ENCODE measurements at places on chromosomes 3 and 15.

DNA sequence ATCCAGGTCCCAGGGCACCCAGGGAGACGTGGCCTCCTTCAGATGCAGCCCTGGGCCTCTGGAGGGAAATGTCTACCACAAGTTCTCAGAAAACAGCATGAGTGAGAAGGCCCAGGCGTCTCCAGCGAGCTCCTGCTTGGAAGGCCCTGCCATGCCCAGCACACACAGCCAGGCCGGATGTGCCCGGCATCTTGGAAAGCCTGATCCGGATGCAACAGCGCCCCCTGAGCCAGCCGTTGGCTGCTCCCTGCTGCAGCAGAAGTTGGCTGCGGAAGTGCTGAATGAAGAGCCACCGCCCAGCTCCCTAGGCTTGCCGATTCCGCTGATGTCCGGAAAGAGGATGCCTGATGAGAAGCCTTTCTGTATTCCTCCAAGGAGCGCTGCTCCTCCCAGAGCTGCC, 856 bp downstream of the NPAP1 start:
- ATAC-seq = no peak

DNA sequence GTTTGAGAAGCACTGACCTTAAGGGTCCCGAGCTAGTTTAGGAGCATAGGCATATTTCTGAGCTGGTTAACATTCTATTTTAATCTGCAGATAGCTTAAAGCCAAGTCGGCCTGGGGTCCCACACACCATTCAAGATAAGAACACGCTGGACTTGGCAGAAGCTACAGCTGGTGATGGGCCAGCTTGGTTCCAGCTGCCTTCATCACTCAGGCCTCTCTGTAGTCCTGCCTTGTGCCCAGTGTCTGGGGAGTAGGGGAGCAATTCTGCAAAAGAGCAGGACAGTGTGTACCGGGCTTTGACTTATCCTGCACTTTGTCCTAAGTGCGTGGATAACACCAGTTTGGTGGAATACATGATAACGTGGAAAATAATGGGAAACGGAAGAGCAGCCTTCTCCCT, 164.5 kb downstream of the MEGF11 start:
- no peak for ATAC-seq

DNA sequence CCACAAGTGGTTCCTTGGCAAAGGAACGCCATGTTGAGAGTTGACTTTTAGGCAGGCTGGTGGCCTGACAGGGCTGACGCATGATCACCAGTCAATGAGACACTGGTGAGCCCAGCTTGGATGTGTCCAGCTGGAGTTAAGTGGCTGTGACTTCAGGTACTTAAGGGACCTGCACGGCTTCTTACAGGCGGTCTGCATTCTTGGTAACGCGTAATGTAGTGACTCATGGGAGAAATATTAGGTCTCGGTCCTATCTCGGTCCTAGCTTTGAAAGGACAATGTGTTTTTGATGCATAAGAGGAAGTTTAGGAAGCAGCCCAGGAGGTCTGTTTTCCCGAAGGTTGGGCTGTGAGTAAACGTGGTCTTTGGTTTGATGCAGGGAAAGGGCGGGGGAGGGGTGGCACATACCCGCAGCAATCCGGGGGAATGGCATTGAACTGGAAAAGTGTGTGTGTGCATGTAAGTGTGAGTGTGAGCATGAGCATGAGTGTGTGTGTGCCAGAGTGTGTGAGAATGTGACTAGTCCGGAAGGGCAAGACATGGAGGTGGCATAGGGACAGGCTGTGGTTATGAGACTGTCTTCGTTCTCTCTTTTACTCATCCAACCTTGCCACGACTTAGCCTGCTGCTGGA, 55.3 kb downstream of the FAM43A start:
- peak; percentile 56 for ATAC-seq

DNA sequence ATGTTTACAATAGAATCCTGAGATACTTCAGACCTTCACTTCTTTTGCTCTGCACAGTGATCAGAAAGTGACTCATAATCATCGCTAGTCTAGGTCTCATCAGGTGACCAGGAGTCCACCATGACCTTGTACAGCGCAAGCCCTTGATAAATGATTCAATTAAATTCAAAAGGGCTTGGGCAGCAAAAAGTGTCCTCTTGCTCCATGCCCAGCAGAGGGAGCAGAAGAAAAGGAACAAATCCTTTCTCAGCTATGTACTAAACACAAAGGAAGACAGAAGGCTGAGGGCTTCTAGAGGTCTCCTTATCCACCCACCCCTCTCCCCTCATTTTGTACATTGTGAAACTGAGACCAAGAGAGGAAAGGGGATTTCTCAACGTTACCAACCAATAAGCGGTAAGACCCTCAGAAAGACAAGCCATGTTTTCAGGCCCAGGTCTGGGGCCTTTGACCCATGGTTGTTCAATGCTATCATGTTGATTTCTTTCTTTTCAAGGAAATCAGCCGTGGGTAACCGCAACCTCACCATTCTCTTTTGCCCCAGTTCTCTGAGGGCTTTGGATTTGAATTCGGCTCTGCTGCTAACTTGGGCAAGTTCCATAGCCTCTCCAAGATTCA, 74.8 kb downstream of the AQP9 start:
- ATAC-seq = peak; percentile 74

DNA sequence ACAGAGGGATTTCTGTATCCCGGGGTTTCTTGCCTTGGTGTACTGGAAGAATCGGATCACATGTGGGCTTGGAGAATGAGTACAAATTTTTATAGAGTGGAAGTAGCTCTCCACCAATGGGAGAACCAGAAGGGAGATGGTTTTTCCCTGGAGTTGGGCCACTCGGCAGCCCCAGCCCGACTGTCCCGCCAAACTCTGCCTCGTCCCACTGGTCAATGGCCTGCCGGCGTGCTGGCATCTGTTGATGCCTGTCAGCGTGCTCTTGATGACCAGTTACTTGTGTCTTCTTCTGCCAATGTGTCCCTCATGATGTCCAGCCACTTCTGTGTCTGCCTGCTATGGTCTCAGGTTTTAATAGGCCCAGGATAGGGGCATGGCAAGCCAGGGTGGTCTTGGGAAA, 100.5 kb downstream of the CFAP44 start:
- no peak for ATAC-seq

- ATAC-seq = no peak
These were observed 282.6 kb downstream of the FOXP1 start for GRCh38 chr3:71300951-71301393.

- ATAC-seq = no peak
These were observed 10.6 kb downstream of the TP63 start for GRCh38 chr3:189641776-189642175.

DNA sequence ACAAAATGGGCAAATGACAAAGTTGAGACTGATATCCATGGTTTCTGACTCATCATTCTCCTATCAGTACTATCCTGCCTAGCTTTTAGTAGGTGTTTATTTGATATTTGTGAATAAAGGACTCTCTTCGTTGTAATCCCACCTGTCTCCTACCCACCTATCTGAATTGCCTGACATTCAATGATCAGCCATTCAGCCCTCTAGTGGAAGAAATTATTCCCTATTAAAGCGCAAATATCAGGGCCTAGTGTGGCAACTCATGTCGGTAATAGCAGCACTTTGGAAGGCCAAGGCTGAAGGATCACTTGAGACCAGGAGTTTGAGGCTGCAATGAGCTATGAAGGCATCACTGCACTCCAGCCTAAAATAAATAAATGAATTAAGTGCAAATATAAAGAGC, 195.7 kb upstream of the SETMAR start:
- ATAC-seq = no peak

- no peak for ATAC-seq
These were observed 353.0 kb downstream of the PLOD2 start for GRCh38 chr3:145807990-145808389.
